ENCODE measurements at places on chromosomes 7 and 10.

- DNase-seq = peak; percentile 43
Measured at GRCh38 chr7:115097175-115097671, 175.3 kb downstream of the MDFIC start.

GRCh38 chr10:11298116-11298515 is 280.4 kb downstream of the CELF2 start:
- no peak for DNase-seq

- DNase-seq = peak; percentile 76
Measured at GRCh38 chr10:1149793-1150637, 93.8 kb downstream of the WDR37 start.

GRCh38 chr10:47294057-47294456 is 5.9 kb upstream of the GDF10 start:
- no peak for DNase-seq

DNA sequence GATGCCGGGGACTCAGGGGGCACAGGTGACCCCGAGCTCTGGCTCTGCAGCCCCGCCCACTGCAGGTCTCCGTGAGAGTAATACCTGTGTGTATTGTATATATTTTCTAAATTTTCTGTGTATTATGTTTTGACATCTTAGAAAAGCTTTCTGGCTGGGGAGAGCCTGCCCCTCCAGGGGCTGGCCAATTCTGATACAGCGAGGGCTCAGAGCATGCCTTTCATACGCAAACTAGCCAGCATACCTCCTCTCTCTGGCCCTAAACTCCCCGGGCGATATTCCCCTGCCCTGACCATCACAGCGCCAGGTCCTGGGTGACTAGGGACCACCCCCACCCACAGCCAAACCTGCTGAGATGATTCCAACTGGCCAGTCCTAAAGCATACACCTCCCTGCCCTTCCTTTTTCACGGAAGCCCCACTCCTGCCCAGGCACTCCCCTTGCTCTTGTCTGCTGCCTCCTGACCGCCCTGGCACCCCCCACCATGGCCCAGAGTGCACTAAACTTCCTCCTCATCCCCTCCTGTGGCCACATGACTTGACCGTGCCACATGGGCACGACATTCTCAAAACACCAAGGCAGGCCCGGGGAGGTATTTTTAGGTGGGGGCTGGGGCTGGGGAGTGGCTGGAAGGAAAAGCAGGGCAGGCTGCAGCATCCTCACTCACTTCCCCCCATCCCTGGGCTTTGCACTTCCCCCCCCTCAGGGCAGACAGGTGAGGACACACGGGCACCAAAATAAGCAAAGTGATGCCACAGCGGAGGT is 61.5 kb downstream of the INSIG1 start:
- DNase-seq = no peak

DNA sequence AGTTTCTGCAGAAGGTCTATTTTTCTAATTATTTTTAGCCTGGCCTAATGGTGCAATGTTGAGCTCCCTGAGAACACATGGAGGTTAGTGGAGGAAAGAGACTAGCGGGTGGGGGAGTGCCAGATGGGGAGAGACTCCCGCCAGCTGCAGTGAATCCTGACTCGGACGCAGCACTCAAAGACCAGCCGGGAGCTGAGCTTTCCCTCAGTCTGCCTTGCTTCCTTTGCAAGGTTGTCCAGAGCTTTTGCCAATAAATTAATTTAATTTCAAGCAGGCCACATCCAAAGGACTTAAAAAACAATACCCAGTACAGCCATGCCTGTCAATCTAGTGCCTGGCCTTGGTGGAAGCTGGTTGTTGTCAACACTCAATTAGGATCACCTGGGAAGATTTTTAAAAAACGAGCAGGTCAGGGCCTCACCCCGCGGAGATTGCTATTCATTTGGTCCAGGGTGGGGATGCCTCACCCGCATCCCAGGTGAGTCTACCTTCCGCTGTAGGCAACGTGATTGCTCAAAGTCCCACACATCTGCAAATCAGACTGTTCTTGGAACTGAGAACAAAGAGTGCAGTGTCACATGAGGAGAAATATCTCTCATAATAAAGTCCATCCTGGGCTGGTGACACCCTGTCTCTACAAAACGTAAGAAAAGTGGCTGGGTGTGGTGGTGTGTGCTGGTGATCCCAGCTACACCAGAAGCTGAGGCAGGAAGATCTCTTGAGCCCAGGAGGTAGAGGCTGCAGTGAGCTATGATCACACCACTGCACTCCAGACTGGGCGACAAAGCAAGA is 4.0 kb downstream of the CLRN3 start:
- no peak for DNase-seq

DNA sequence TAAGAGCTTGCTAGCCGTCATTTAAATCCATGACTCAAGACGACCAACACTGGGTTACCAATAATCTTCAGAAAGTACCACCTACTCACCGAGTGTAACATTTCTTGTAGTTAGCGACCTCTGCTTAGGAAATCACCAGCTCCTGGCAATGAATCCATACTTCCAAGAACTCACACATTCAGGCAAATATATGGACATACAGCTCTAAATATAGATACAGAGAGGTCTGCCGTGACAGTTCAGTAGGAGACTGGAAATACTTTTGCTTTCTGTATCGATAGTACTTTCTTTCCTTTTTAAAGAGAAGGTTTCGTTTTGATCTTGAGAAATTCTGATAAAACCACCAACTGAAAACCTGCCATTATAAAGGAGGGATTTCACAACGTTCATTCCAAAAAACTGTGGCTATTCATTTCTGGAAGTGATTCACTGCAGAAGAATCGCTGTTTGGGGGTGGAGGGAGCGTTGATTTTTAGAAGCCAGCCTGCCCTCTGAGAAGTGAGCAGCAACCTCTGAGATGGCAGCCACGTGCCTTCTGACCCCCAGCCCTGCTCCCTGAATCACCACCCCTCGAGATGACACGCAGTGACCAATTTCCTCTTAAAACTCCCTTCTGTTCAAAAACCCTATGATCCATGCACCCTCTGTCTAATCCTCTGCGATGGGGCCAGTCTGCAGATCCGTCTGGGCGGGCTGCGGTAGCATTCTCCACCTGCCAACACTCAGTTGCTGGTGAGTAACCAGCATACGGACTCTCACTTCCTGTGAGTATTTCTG is 179.0 kb upstream of the KLF14 start:
- DNase-seq = peak; percentile 99

DNA sequence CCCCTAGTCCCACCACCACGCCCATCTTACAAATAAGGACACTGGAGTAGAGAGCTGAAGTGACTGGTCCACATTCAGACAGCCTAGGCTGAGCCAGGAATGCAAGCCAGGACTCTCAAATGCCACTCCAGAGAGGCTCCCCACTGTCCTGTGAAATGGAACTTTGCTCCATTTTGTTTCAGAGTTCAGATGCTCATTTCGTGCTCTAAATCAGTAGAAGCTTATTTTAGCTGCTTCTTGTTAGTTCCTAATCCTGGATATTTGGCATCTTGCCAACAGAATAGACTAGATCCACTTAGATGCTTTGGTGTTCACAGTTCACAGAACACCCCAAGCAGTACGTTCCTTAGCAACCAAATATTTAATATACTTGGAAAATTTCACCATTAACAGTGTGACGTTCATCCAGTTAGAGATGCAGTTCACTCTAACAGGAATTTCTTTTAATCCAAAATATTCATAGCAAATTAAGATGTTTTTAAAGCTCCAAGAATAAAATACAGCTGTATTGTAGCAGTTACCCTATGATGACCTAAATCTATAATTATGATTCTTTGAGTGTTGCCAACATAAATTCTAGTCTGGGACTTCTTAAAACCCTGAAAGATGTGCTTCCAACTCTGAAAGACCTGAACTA is 7.3 kb downstream of the MMP21 start:
- DNase-seq = peak; percentile 14

GRCh38 chr10:3563298-3563697 is 221.7 kb downstream of the KLF6 start:
- DNase-seq = no peak

DNA sequence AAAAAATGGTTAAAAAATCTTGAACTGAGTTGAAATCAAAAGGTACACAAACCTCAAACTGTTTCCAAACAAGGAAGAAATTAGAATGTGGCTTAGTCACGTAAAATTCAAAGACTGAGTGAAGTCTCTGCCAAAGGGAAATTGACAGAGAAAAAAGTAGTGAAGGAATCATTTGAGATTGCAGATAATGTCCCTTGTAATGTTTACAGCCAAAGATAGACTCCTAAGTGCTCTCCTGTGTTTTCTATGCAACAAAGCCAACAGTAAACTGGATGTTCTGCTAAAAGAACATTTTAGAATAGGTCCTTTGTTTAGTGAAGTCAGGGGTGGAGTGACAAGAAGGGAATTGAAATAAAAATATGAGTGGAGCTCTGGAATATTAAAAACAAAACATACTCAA is 117.9 kb downstream of the ITGA8 start:
- DNase-seq = no peak

DNA sequence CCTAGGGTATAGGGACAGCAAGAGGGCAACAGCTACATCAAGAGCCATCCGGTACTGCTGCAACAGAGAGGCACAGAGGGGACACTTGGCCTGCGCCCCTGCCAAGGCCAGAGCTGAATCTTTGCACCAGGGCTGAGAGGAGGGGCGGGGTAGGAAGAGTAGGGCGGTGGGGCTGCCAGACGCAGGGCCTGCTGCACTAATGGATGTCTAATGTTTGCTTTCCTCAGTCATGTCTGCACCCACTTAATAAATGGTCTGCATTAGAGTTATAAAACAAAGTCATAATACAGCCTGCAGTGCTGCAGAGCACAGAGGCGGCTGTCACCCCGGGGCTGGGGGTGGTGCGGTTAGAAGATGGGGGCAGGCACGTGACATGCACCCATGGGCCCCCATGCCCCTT is 42.2 kb upstream of the SLC29A3 start:
- DNase-seq = no peak

GRCh38 chr10:130416334-130417150 is 280.4 kb downstream of the GLRX3 start:
- DNase-seq = no peak

DNA sequence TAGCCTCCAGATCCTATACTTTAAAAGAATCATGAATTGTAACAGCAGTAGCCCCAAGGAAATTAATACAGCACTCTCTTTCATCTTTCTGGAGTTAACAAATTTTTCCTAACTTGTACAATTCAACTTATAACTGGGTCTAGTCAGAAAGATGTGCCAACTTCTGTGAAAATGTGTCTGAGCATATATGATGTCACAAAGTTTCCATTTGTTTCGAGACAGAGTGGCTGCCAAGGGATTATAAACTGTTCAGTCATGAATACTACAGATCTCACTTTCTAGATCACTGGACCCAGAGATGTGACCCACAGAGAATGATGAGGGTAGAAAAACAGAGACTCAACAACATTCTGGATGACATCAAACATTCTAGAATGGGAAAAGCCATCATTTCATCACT is 249.2 kb upstream of the PHF14 start:
- no peak for DNase-seq
